ENCODE measurements at places on chromosomes 3 and 15.

DNA sequence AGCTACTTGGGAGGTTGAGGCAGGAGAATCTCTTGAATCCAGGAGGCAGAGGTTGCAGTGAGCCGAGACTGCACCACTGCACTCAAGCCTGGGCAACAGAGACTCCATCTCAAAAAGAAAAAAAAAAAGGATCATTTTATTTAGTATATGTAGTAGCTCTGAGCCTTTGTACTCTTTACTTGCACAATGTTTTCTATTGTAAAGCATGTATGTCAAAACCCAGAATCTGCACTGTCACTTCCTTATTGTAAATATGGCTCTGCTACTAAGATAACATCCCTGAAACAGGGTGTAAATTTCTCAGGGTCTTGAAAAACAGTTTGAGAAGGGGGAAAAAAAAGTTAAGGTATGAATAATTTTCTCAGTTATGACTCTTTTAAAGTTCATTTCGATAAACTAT is 35.1 kb downstream of the SLMAP start:
- DNase-seq = no peak

DNA sequence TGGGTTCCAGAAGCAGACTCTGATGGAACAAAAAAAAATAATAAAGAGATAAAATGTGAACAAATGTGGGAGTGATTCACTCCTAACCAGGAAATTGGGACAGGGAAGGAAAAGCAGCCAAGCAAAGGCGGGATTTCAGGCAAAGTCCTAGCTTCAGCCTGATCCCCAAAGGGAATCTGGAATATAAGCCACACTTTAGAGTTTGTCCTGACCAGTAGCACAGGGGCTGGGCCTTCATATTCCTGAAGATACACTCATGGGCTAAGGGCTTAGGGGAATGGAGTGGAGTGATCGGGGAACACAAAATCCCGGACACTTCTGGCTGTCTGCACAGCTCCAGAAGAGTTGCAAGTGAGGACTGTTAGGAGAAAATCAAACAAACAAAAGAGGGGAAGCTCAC is 135.0 kb upstream of the COL8A1 start:
- no peak for DNase-seq

DNA sequence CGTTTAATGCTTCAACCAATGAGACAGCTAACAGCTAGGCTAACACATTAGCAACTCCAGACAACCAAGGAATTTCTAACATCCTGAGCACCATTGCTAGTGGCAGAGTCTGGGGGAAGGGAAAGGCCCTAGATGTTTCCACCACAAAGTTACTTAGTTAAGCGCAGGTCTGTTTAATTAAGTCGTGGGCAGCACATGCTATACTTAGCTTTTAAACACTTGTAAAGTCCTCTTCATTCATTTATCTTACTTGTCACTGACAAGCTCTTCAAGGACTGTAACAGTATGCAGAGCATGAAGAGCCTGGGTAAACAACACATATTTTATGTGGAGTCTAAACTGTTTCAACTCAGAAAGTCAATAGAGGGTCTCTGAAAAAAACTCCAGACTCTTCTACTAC is 221.1 kb upstream of the WNT5A start:
- DNase-seq = no peak

- DNase-seq = no peak
These were observed 36.0 kb upstream of the SLC6A1 start for GRCh38 chr3:10956531-10956930.

- no peak for DNase-seq
These were observed 29.5 kb upstream of the NRROS start for GRCh38 chr3:196609805-196610515.

GRCh38 chr3:53592862-53593261 is 98.5 kb downstream of the CACNA1D start:
- DNase-seq = no peak

All from tibial artery (tissue), 4 donors.